ENCODE measurements at places on chromosomes 3 and 15.

GRCh38 chr15:85440451-85440850 lies 60.0 kb downstream of the AKAP13 start:
- DNase-seq: no peak

DNA sequence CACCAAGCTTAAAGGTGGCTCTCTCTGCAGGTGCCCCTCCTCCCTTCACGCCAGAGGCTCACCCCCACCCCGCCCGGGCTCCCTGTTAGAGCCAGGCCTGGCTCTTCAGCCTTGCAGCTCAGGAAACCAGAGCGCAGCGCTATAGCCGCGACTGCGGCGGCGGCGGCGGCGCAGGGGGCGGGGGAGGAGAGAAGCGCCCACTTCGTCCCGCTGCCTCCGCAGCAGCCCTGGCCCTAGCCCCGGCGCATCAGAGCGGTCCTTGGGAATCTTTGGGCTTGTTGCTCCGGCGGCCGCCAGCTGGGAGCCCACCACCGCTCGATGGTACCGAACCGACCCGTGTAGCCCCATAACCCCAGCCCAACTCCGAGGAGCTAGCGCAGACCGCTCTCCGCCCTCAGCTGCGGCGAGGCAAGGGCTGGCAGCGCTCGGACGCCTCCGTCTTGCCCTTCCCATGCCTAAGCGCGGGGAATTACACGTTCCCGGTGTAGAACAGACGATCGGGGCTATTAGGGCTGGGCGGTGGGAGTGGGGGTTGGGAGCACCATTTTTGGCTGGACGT lies 1.2 kb downstream of the RASGRF1 start:
- DNase-seq: no peak

- DNase-seq: no peak
These were observed 6.7 kb downstream of the PAQR5 start for GRCh38 chr15:69305204-69305931.

- DNase-seq: no peak
These were observed 14.2 kb upstream of the ST6GAL1 start for GRCh38 chr3:186915806-186916796.

Measured in stimulated activated naive CD4-positive, alpha-beta T cell treated with Interleukin-2 at 50 U/mL for 16 hours (primary cell).